ENCODE measurements at places on chromosomes 6 and 20.

- DNase-seq: no peak
These were observed 47.4 kb downstream of the GMDS start for GRCh38 chr6:2197984-2198383.

GRCh38 chr6:45643126-45643525 lies 265.4 kb upstream of the SUPT3H start:
- no peak for DNase-seq

DNA sequence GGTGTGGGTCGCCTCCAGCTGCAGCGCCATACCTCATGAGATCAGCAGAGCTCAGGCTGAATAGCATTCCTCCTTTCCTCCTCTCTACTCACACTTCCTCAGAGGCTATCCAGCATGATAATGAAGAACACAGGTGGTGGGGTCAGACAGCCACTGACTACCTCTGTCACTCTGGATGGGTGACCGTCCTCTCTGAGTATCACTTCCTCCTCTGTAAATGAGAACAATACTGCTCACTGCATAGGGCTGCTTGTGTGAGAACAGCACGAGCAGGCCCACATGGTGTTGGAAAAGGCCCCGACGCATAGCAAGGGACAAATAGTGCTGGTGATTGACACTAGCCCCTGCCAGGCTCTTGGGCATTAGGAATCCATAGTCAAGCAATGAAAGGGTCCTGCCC lies 239.1 kb downstream of the PRKN start:
- no peak for DNase-seq

- DNase-seq: no peak
These were observed 53.0 kb upstream of the AIG1 start for GRCh38 chr6:143007646-143008045.

DNA sequence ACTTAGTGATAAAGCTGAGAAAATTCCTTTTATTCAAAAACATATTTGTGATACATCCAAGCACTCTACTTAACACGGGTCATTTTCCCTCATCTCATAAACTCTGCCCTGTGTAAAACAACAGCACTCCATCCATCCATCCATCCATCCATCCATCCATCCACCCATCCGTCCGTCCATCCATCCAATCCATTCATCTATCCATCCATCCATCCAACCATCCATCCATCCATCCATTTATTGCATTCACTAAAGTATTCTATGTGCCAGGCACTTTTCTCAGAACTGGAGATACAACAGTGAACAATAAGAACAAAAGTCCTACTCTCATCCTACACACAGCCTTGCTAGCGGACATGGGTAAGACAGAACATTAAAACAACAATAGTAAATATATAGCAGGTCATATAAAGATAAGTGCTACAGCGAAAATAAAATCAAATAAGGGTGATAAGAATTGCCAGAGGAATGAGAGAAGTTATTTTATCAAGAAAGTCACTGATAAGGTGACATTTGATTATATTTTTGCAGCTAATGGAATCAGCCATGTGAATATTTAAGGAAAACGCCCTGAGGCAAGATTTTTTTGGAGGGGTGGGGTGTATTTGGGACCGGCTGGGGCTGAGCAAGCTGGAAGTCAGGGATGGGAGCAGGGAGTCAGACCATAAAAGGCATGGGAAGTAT lies 78.2 kb downstream of the ADAT2 start:
- DNase-seq: no peak

DNA sequence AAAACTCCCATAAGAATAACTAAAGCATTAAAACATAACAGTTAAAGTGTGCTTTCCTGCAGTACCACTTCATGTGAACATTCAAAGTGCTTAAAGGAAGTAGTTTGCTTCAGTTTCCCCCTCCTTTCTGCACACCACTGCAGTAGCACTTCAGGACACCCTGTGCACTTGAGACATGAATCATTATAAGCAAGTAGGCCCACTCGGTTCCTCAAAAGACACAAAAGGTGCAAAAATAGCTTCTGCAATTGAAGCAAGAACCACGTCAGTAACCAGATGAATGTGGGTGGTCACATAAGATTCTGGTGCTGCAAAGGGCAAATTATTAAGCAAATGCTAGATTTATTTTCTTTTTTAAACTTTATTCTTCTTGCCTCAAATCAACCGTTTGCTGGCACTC lies 160.6 kb downstream of the HIVEP2 start:
- DNase-seq: no peak

GRCh38 chr6:129685662-129686031 lies 24.3 kb downstream of the ARHGAP18 start:
- DNase-seq: no peak

DNA sequence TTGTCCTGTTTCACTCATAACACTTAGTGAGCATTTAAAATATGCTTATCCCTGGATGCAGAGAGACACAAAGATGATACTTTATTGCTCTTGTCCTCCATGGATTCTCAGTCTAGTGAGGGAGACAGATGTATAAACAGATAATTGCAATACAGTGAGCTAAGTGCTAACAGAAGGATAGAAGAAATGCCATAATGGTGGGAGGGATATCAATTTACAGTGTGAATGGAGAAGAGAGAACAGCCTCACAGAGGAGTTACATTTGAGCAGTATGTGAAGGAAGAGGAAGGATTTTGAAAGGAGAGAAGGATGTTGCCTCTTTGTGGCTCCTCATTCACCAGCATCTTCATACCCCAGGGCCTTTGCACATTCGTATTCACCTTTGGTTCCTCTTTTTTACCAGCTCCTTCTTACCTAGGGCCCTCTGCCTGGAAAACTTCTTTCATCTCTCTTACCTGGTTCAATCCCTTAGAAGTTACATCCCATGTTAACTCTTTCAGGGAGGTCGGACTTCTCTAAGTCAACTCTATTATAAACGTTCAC lies 341.7 kb downstream of the PRL start:
- no peak for DNase-seq

GRCh38 chr20:46089167-46089416 lies 670 bp downstream of the NCOA5 start:
- DNase-seq: no peak

DNA sequence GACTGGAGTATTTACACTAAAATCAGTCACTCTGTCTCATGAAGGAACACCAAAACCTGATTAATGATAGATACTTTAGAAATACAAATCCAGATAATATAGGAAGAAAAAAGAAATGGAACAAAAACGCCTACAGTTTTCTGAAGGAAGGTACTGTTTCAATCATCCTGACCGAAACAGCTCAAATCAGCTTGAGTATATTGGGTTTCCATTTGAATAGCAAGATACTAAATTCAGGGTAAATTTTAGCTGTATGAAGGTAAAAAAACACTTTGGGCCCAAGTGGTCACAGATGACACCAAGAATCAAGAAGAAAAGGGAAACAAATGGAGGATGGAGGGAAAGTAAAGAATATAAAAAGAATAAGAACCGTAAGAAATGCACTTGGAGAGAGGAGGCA lies 6.9 kb downstream of the ZSCAN23 start:
- DNase-seq: no peak

GRCh38 chr6:14187406-14187805 lies 69.8 kb downstream of the CD83 start:
- no peak for DNase-seq

Data from activated CD8-positive, alpha-beta memory T cell treated with anti-CD3 and anti-CD28 coated beads for 4 hours (primary cell).